AG04449 (cell line): ENCODE measurements at places on chromosomes 11 and 22.

GRCh38 chr22:17780116-17780740, 6.0 kb upstream of the BID start:
- DNase-seq = no peak

GRCh38 chr11:116219171-116219635, 553.6 kb downstream of the BUD13 start:
- no peak for DNase-seq

- no peak for DNase-seq
Measured at GRCh38 chr11:123775715-123776549, 21.6 kb upstream of the OR6X1 start.

DNA sequence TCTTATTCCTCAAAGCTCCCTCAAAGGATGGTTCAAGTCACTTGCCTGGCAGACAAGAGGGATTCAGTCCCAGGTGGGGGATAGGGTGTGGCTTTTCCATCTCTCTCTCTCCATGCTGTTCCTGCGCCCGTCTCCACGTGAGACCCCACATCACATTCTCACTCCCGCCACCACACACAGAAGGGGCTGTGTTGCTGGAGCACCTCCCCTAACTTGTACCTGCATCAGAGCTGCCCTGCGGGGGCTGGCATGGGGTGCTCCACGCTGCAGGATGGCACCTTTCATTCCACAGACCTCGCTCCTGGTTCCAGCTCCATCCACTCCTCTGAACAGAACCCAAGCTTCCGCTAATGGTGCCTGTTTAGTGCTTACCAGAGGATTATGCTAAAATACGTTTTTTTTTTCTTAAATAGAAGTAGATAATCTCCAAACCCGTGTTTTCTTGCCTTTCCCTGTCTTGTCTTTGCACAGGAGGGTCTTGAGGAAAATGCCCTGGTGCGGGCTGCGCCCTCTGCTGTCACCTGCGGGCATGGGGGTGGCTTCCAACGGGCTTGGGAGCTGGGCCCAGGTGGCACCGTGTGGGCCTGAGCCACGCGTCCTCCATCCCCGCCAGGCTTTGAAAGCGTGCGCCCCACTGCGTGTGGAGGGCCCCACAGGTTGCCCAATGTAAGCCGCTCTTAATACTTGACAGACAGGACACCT, 985.6 kb downstream of the BRD1 start:
- no peak for DNase-seq

GRCh38 chr11:8674859-8675258, 7.6 kb downstream of the TRIM66 start:
- DNase-seq = no peak

DNA sequence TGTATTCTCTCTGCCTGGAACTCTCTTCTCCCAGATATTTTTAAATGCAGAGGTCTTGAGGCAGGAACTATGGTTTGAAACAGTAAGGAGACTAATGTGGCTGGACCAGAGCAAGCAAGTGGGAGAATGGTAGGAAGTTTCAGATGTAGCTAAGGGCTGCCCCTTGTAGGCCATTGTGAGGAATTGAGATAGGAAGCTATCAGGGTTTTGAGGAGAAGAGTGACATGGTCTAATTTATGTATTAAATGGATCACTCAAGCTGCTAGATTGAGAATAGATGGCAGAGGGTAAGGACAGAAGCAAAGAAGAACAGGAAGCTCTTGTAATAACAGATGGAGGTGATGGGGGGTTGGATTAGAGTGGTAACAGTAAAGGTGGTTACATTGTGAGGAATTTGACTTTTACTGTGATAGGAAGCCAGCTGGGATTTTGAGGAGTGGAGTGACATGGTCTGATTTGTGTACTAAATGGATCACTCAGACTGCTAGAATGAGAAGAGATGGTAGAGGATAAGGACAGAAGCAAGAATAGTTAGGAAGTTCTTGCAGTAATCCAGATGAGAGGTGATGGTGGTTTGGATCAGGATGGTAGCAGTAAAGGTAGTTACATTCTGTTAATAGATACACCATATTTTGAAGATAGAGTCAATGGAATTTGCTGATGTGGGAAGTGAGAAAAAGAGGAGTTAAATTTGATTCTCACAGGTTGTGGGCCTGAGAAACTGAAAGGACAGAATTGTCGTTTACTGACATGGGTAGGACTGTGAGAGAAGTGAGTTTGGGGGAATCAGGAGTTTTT, 63.0 kb downstream of the HIPK3 start:
- no peak for DNase-seq

DNA sequence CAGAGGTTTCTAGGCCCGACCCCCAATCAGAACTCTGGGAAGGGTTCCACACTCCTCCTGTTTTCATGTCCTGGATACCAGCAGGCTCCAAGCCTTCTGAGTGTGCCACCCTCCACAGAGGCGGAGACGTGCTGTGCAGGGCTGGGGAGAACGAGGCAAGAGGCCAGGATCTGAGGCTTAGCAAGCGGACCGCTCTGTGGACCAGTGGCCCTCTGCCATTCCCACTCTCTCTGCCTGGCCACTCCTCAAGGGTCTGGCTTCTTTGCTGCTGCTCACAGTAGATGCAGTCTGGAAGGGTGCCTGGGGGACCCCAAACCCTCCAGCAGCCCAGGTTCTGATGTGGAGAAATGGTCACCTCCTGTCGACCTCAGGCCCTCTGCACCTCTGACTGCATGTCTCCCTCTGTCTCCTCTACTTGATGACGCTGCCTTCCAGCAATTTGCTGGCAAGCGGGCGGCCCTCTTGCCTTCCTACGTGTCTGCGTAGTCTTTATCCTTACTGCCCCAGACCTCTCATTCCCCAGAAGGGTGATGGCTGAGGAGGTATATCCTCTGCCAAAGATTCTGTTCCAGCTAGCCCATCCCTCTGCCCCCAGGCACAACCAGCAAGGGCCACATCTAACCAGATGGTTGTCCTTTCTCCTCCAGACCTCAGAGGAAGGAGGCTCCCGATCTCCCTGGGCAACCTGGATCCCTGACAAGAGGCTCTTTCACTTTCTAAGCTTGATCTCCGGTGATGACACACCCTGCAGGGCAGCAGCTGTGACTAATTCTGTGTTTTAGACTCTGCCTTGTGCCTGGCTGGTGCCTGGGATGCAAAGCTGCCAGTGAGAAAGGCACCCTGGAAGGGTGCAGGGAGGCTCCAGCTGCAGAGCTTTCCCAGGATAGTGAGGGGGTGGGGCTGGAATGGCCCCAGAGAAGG, 87.3 kb downstream of the NAT10 start:
- peak; percentile 33 for DNase-seq

- no peak for DNase-seq
Measured at GRCh38 chr11:8932564-8933180, at the start of gene C11orf16. Gene C11orf16 (minus strand): TSS chr11:8932947. CDS start chr11:8932308, 639 bp downstream.

DNA sequence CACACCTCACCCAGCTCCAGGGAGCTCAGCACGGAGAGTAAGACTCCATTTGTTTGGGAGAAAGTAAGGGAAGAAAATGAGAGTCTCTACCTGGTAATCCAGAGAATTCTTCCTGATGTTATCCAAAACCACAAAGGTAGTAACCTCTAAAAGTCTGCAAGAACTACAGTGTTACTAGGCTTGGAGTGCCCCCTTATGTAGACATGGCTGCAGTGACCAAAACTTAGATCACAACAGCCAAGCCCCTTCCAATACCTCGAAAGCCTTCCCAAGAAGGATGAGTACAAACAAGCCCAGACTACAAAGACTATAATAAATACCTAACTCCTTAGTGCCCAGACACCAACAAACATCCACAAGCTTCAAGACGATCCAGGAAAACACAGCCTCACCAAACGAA, 4.9 kb downstream of the UBE2L6 start:
- DNase-seq = no peak

GRCh38 chr11:10725114-10725906, 25.7 kb upstream of the CTR9 start:
- DNase-seq = no peak

- DNase-seq = no peak
Measured at GRCh38 chr11:3087373-3087772, 30.1 kb upstream of the CARS1 start.

DNA sequence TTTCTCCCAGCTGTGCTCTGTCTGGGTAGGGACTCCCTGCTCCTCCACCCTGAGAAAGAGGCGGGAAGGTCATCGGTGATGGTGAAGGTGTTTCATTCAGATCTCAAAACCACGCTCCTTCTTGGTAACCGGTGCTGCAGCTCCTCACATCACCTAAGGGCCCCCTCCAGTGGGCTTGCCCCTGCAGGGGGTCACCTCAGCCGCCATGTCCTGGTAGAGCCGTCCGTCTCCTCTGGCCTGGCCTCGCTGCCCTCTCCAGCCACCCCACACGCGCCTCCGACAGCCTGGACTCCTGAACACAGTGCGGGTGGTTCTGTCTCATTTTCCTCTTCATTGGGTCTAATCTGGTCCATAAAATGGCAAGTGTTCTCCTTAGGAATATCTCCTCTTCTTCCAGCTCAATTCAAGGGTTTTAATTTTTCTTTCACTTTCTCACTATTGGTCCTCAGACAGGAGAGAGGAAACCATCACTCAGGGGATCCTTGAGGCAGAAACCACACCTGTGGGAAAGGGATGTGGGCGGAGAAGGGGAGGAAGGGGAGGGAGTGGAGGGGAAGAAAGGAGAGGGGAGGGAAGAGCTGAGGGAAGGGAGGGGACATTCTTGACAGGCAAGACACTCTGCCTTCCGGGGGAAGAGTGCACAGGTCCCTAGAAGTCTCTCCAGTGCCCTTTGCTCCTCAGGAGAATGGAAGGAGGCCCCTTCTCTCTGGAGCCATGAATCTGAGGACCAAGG, 1338.4 kb downstream of the TBC1D22A start:
- DNase-seq = no peak

DNA sequence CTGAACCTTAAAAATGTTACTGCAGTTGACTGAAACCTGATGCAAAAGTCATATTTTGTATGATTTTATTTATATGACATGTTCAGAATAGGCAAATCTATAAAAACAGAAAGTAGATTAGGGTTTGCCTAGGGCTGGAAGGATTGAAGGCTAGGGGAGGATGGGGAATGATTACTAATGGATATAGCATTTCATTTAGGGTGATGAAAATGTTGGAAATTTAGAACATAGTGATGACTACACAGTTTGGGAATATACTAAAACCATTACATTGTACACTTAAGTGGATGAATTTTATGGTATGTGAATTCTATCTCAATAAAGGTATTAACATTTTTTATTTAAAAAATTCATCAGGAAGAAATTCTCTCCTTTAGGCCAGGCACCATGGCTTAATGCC, 22.9 kb upstream of the PAFAH1B2 start:
- no peak for DNase-seq

GRCh38 chr11:130947481-130947880, 31.2 kb upstream of the SNX19 start:
- DNase-seq = no peak

GRCh38 chr11:31069447-31070205, 299.9 kb downstream of the DCDC1 start:
- no peak for DNase-seq

- no peak for DNase-seq
Measured at GRCh38 chr11:8070417-8071115, 10.4 kb upstream of the TUB start.

DNA sequence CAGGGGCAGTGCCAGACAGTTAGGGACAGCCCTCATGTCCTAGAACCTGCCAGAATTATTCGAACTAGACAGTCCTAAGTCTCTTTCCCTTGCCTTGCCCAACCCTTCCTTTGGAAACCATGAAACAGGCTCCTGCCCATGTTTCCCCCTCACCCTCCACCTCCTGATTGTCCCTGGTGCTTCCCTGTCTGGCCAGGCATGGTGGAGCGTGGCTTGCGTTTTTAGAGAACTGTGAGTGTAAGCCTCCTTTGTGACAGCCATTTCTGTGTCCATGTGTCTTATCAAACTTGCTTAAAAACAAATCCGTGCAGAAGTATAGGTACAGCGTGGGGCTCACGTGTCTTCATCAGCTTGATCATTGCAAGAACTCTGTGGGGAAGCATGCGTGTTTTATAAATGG, 54.9 kb downstream of the MPPED1 start:
- no peak for DNase-seq

DNA sequence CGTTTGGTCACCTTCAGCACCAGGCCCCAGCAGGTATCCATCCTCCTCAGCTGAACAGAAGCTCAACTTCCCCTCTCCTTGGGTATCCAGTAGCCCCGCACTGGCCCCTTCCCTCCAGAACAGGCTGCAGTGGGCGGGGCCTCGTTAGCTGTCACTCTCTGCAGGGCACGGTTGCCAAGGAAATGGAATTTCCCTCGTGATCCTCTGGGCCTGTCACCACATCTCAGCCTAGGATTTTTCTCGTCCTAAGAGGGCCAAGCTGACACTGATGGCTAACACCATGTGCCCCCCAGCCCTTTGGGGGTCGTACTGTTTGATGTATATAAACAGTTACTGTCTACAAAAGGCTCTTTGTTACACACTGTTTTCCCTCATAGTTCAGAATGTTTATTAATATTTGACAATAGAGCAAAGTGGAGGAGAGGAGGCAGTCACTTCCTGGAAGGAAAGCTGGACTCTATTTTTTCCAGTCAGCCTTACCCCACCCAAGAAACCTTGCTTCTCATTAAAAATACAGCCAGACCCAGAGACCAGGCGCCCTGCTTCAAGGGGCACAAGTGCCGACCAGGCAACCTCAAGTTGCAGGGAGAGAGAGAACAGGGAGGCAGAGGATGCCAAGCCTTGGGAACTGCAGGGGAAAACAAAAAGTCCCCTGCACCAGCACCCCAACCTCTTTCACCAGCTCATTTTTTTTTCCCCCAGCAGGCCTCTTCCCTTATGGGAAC, 44.5 kb downstream of the FEZ1 start:
- DNase-seq = no peak

GRCh38 chr11:45485070-45485707, 180.2 kb downstream of the CHST1 start:
- no peak for DNase-seq

DNA sequence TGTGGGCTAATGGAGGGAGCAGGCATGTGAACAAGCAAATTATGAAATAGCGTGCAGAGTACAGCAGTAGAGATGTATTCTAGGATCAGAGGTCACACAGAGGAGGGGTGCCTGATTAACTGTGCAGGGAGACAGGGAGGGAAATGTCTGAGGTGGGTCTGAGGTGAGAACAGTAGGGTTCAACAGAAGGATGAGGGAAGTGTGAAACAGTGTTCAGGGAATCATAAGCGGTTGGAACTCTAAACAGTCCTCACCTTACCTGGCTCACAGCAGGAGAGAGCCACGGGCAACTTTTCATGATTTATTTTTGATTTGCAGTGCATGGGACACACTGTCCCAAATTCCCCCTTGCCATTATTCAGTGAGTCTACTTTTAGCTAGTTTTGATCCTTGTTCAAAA, 90.5 kb downstream of the PIWIL4 start:
- no peak for DNase-seq

DNA sequence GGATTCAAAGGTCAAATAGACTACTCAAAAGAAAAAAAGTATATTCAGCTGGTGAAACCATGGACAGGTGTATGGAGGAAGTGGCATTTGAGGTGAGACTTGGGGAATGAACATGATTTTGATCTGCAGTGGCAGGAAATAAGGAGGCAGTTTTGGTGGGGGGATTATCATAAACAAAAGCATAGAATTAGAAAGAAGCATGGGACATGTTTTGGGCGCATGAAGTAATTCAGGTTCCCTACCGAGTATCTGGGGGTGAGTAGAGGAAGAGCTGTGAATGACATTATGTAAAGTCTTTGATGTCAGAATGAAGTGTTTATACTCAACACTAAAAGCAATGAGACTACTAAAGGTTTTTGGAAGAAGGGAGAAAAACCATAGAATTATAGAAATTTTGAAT, 3.1 kb downstream of the CLMP start:
- no peak for DNase-seq
